ENCODE measurements at places on chromosomes 12 and 14. TPM values are rescaled to one million over a fixed set of nuclear protein-coding genes. Genes with fewer than 3 reads are reported as not detected.
A peak's percentile ranks its signal among the peaks of the same experiment; 100 is the strongest.

ADAMTS20 gene
- total RNA-seq: not detected

ERP27 gene
- 3.3 TPM for total RNA-seq

PTPN6 gene
- total RNA-seq: 110 TPM

KCNA5 gene
- total RNA-seq: not detected

LMO3 gene
- 10.6 TPM for total RNA-seq

GLIPR1L1 gene
- total RNA-seq: not detected

DNA sequence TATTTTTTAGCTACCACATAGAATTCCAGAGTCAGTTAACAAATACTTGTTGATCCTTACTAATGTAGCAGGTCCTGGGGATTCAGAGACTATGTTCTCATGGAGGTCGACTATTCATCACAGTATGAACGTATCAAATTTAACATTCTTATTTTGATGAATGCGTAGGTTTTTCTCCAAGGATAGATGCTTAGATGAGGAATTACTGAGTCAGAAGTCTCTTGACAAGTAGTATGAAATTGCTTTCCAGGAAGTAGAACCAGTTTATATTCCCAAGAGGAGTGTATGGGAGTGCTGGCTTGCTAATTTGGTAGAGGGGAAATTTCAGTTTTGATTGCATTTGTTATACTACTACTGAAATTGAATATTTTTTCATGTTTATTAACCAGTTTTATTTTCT lies 42.8 kb upstream of the CRADD start:
- DNase-seq: no peak

GRCh38 chr14:59272633-59273032 lies 84.2 kb downstream of the DAAM1 start:
- no peak for DNase-seq

DNA sequence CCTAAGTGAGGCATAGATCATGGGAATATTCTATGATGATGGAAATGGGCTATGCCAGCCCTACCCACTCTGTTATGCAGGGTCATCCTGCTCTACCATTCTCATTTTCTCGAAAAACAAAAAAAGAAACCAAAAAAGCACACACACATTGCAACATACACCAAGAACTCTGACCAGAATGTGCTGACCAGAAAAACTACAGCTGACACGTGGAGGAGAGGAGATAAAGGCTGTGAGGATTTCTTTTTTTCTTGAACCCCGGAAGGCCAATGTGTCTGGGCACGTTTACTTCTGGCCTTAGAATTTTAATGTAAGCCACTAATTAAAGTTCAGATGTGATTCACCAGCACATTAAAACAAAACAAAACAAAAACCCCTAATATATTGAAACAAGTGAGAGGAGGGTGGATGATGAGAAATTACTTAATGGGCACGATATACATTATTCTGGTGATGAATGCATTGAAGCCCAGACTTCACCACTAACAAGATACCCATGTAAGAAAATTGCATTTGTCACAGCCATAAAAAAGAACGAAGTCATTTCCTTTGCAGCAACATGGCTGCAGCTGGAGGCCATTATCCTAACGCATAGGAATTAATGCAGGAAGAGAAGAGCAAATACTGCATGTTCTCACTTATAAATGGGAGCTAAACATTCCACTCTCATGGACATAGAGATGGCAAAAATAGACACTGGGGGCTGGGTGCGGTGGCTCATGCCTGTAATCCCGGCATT lies 66.3 kb upstream of the PLEKHG3 start:
- no peak for DNase-seq

- DNase-seq: no peak
These were observed 198.5 kb downstream of the BMP4 start for GRCh38 chr14:53758141-53758540.

- DNase-seq: no peak
These were observed 73.7 kb downstream of the GALNT4 start for GRCh38 chr12:89450907-89451306.

GRCh38 chr14:100675699-100676684 lies 50.7 kb upstream of the DLK1 start:
- DNase-seq: no peak

GRCh38 chr12:13049816-13050215 lies 5.6 kb downstream of the FAM234B start:
- no peak for DNase-seq

DNA sequence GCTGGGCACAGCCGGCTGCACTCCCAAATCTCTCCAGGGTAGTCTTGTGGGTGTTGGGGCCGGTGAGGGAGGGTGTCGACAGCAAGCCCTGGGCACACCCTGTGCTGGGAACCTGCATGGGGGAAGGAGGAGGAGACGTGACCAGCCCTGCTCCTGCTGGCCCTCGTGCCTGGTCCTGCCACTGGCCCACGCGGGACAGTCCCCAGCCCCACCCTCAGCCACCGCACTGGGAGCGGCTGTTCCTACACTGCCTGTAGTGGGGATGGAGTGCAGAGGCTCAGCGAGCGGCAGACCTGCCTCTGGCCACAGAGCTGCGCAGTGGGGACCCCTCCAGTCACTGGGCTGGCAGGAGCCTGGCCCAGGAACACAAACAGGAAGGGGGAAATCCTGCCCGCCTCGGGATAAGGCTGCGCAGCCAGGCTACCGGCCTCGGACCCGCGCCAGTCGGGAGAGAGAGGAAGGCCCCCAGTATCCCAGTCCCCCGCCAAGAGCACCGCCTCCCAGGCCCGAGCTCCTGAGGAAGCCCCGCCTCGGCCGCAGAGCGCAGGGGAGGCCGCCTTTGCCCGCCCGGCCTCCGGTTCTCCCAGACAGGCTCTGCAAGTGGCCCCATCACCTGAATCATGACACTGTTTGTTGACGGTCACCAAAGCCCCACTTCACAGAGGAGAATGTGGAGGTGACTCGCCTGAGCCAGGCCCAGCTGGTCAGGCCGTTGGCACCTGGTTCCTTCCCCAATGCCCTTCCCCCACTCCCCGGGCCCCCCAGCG lies 10.6 kb downstream of the AHNAK2 start:
- no peak for DNase-seq

- DNase-seq: peak; percentile 14
These were observed 110.2 kb downstream of the SNAPC1 start for GRCh38 chr14:61872452-61872851.

- DNase-seq: no peak
These were observed at the start of gene RASSF8 for GRCh38 chr12:25958428-25959070. TSS of gene RASSF8 (plus strand) at chr12:25958682. CDS start at chr12:26055344, 96,662 bp downstream.

- DNase-seq: no peak
These were observed 234.5 kb upstream of the SSTR1 start for GRCh38 chr14:37972941-37973887.

GRCh38 chr12:55250944-55251343 lies 6.5 kb downstream of the OR6C74 start:
- DNase-seq: no peak

- no peak for DNase-seq
These were observed 1.1 kb upstream of the ELK3 start for GRCh38 chr12:96192926-96193573.

GRCh38 chr12:128408669-128409068 lies 141.7 kb downstream of the TMEM132C start:
- no peak for DNase-seq

DNA sequence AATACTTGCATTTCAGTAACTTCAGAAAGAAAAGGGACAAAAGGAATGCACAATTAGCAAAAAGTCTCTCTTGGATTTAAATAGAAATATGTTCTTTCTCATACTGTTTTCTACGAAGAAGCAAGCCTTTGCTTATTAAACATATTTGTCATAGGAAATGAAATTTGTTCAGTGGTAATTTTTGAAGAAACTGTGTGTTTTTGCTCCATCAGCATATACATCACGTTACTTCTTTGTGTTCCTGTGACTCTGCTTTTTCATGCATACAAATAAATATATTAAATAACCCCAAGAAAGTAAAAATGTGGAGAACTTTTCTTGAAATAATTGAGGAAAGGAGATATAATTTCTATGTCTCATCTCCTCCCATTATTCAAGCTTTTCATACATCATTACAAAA lies 39.7 kb downstream of the CD163L1 start:
- no peak for DNase-seq

GRCh38 chr12:104404781-104405180 lies 52.0 kb upstream of the CHST11 start:
- no peak for DNase-seq

DNA sequence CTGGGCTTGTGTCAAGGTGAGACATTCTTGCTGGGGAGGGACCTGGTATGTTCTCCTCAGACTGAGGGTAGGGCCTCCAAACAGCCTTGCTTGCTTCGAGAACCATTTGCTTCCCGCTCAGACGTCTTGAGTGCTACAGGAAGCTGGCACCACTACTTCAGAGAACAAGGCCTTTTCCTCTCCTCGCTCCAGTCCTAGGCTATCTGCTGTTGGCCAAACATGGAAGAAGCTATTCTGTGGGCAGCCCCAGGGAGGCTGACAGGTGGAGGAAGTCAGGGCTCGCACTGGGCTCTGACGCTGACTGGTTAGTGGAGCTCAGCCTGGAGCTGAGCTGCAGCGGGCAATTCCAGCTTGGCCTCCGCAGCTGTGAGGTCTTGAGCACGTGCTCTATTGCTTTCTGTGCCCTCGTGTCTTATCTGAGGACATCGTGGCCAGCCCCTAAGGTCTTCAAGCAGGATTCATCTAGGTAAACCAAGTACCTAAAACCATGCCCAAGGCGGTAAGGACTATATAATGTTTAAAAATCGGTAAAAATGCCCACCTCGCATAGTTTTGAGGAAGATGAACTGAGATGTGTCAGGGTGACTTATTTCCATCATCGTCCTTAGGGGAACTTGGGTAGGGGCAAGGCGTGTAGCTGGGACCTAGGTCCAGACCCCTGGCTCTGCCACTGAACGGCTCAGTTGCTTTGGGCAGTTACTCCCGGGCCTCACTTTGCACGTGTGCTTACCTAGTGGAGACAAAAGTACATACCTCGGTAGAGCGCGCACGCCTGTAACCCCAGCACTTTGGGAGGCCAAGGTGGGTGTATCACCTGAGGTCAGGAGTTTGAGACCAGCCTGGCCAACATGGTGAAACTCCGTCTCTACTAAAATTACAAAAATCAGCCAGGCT lies 4.3 kb downstream of the GAPDH start:
- DNase-seq: peak; percentile 48

DNA sequence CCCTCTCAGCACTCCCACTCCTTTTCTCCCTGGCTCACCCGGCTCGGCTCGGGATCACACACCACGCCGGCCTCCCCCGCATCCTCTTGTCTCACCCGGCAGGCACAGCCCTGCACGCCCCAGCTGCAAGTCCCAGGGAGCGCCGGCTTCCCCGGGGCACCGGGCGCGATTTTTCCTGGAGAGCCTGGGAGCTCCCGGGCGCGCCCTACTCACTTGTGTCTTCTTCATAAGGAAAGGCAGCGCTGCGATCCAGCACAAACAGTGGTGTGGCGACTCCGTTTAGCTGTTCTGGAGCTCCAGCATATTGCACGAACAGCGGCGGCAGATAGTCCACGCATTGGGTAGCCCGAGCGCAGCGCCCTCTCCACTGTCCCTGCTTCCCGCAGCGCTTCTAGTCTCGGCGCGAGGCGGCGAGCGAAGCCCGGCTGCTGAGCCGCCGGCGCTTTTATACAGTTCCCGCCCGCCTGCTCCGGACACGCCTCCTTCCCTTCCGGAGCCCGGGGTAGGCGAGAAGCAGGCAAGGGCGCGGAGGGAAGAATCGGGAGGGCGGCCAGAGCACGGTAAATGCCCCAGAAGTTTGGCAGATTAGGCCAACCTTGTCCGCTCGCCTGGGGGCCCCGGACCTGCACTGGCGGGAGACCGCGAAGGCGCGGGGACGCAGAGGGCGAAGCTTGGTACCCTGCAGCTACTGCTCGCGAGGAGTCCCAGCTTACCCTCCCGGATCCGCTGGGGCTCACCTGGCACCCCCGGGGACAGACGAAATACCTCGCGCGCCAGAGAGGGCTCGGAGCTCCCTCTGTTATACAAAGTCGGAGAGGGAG lies at the start of gene KITLG:
Gene KITLG, minus strand, starts transcription at position 421 of the 821 bp plus-strand sequence. Its CDS starts 193 bp downstream, at position 228.
- no peak for DNase-seq

DNA sequence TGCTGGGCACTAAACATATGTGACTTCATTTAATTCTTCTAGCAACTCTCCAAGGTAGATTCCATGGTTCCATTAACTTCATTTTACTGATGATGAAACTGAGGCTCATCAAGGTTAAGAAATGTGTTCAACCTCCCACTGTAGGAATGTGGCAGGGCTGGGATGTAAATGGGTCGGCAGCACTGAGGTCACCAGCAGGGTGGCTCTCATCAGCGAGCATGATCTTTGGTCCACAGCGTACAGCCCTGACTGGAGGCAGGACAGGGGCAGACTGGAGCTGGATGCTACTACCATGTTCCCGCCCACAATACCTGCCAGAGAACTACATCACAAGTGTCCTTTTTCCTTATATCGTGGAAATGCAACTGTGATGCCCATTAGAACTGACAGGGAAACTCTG lies 4.6 kb downstream of the APPL2 start:
- no peak for DNase-seq

- no peak for DNase-seq
These were observed 5.2 kb downstream of the KRT82 start for GRCh38 chr12:52400906-52401305.

DNA sequence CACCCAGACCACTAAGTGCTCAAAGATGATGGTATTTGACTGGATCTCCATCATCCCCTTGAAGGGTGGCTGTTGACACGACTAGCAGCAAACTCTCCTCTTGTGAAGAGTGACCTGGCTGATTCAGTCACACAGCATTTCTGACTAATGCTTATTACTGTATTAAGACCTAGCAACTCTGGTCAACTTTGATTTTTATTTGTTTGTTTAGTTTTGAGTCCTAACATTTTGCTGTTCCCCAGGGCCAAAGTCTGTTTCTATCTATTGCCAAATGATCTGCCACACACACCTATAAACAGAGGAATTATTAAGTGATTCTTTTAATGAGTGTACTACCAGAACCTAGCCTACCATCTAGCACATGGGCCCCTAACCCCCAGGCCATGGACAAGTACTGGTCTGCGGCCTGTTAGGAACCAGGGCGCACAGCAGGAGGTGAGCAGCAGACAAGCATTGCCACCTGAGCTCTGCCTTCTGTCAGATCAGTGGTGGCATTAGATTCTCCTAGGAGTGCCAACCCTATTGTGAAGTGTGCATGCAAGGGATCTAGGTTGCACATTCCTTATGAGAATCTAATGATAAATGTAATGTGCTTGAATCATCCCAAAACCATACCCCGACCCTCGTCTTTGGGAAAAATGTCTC lies 120.0 kb downstream of the RPS6KA5 start:
- no peak for DNase-seq

- DNase-seq: peak; percentile 1
These were observed 475.4 kb upstream of the SEL1L start for GRCh38 chr14:82009076-82009475.

DNA sequence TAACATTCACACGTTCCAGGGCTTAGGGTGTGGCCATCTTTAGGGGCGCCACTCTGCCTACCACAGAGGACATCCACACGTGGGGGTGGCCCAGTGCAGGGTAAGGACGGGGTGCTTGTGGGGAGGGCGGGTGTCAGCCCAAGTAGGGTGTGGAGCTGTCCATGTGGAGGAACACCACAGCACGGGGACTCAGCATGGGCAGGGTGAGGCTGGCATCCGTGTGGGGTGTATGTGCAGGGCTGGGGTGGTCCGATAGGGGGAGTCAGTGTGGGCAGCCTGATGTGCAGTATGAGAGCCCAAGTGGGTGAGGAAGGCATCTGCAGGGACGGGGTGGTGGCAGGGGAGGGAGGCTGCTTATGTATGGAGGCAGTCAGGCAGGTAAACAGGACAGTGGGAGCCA lies 17.7 kb downstream of the PSMC1 start:
- no peak for DNase-seq

Measured in OCI-LY7 (cell line).